ENCODE measurements at places on chromosomes 7 and 10.

DNA sequence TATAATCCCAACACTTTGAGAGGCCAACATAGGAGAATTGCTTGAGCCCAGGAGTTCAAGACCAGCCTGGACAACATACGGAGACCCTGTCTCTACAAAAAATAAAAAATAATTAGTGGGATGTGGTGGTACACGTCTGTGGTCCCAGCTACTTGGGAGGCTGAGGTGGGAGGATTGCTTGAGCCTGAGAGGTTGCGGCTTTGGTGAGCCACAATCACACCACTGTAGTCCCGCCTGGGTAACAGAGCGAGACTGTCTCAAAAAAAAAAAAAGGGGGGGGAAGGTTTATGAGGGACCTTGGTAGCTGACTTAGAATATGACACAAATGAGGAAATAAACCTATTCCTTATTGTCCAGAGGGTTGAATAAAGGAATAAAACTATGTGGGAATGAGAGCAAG lies 30.8 kb downstream of the SCD start:
- no peaks in the 10 kb centered on the region for H3K27me3 ChIP-seq
- no peak for DNase-seq
- H3K4me1 ChIP-seq = peaks cover 9% of the 10 kb centered on the region

GRCh38 chr10:122279725-122280141 lies 8.6 kb downstream of the BTBD16 start:
- H3K36me3 ChIP-seq = no peaks in the 10 kb centered on the region
- no peaks in the 10 kb centered on the region for H3K4me1 ChIP-seq
- H3K4me3 ChIP-seq = no peak overlapping the region
- no peaks in the 10 kb centered on the region for H3K27me3 ChIP-seq
- DNase-seq = no peak

- H3K4me3 ChIP-seq = no peak overlapping the region
- no peak for DNase-seq
- no peaks in the 10 kb centered on the region for H3K4me1 ChIP-seq
- H3K36me3 ChIP-seq = no peaks in the 10 kb centered on the region
These were observed 15.3 kb downstream of the IGF2BP3 start for GRCh38 chr7:23454881-23455526.

GRCh38 chr10:50788951-50789945 lies 49.5 kb downstream of the ASAH2B start:
- no peaks in the 10 kb centered on the region for H3K27me3 ChIP-seq
- no peak overlapping the region for H3K4me3 ChIP-seq
- no peak overlapping the region for H3K27ac ChIP-seq
- no peaks in the 10 kb centered on the region for H3K4me1 ChIP-seq

GRCh38 chr10:89702121-89702480 lies 711 bp downstream of the KIF20B start:
- DNase-seq = no peak
- peaks cover 3% of the 10 kb centered on the region for H3K4me1 ChIP-seq
- H3K27ac ChIP-seq = no peak overlapping the region
- peak overlapping the region; percentile 73 for H3K4me3 ChIP-seq
- H3K36me3 ChIP-seq = no peaks in the 10 kb centered on the region

DNA sequence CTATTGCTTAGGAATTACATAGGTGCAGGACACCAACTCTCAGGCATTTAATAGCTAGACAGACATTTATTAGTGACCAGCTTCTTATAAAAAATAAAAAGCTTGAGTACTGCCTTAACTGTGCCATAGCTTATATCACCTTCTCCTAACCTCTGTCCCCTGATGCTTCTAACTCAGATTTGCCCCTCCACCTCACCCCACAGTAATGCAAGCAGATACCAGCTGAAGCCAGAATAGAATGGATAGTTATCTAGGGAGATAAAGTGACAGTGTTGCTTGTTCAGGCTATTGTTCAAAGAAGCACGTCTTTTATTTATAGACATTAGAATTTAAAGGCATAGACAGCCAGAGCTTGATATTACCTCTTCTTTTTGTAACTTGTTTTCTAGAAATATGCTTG lies 99.6 kb upstream of the GLCCI1 start:
- H3K27me3 ChIP-seq = no peaks in the 10 kb centered on the region
- no peaks in the 10 kb centered on the region for H3K4me1 ChIP-seq
- H3K4me3 ChIP-seq = no peak overlapping the region
- no peak for DNase-seq

- H3K27me3 ChIP-seq = no peaks in the 10 kb centered on the region
- no peaks in the 10 kb centered on the region for H3K36me3 ChIP-seq
- H3K4me3 ChIP-seq = no peak overlapping the region
- no peak for DNase-seq
- no peak overlapping the region for H3K27ac ChIP-seq
These were observed 181.4 kb upstream of the ETV1 start for GRCh38 chr7:14170872-14171271.

GRCh38 chr10:22230158-22230833 lies 12.5 kb upstream of the EBLN1 start:
- H3K27ac ChIP-seq = peak overlapping the region; percentile 97
- H3K27me3 ChIP-seq = no peaks in the 10 kb centered on the region
- no peak for DNase-seq
- no peaks in the 10 kb centered on the region for H3K36me3 ChIP-seq

DNA sequence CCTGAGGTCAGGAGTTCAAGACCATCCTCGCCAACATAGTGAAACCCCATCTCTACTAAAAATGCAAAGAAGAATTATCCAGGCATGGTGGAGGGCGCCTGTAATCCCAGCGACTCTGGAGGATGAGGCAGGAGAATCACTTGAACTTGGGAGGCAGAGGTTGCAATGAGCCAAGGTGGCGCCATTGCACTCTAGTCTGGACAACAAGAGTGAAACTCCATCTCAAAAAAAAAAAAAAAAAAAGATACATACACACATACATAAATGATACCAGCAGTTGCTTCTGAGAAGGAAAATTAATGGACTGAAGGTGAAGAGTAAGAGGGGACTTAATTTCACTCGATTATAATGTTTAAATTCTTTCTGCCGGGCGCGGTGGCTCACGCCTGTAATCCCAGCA lies 40.2 kb upstream of the PAX2 start:
- H3K36me3 ChIP-seq = no peaks in the 10 kb centered on the region
- H3K4me3 ChIP-seq = no peak overlapping the region
- H3K27me3 ChIP-seq = no peaks in the 10 kb centered on the region
- no peak overlapping the region for H3K27ac ChIP-seq

GRCh38 chr7:112459645-112460044 lies 9.4 kb downstream of the IFRD1 start:
- no peak for DNase-seq
- H3K4me1 ChIP-seq = peaks cover 4% of the 10 kb centered on the region
- H3K27me3 ChIP-seq = no peaks in the 10 kb centered on the region
- no peak overlapping the region for H3K27ac ChIP-seq

DNA sequence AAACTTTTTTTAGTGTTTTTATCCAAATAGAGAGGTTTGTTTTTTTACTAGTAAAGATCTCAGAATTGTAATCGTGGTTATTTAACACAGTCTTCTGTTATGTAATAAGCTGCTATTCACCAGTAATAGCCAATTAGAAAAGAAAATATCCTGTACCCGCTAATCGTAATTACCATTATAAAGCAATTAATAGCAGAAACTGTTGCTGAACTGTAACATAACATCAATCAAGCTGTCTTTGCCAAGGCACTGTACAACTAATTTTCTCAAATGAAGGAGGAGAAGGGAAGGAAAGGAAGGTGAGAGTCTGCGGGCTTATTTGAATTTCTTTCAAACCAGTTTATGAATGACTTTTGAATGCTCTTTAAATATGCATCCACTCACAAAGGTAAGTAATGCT lies 9.3 kb downstream of the ZNF277 start:
- DNase-seq = no peak
- H3K27ac ChIP-seq = no peak overlapping the region
- no peaks in the 10 kb centered on the region for H3K27me3 ChIP-seq

GRCh38 chr7:2162959-2163358 lies 69.8 kb downstream of the MAD1L1 start:
- no peaks in the 10 kb centered on the region for H3K27me3 ChIP-seq
- H3K27ac ChIP-seq = no peak overlapping the region
- H3K36me3 ChIP-seq = no peaks in the 10 kb centered on the region
- no peak overlapping the region for H3K4me3 ChIP-seq
- no peaks in the 10 kb centered on the region for H3K4me1 ChIP-seq

- no peaks in the 10 kb centered on the region for H3K36me3 ChIP-seq
- peak; percentile 78 for DNase-seq
- H3K4me1 ChIP-seq = peaks cover 11% of the 10 kb centered on the region
- peak within 1 kb of the TSS; percentile 66 for H3K27ac ChIP-seq
- no peaks in the 10 kb centered on the region for H3K27me3 ChIP-seq
These were observed at the start of gene AFAP1L2 for GRCh38 chr10:114404171-114405010. TSS of gene AFAP1L2 (minus strand) at chr10:114404502. CDS start at chr10:114404455, 47 bp downstream.

- no peak overlapping the region for H3K4me3 ChIP-seq
- H3K36me3 ChIP-seq = no peaks in the 10 kb centered on the region
- no peaks in the 10 kb centered on the region for H3K27me3 ChIP-seq
- DNase-seq = no peak
- H3K4me1 ChIP-seq = no peaks in the 10 kb centered on the region
These were observed 246.6 kb downstream of the XPNPEP1 start for GRCh38 chr10:109676703-109677102.

DNA sequence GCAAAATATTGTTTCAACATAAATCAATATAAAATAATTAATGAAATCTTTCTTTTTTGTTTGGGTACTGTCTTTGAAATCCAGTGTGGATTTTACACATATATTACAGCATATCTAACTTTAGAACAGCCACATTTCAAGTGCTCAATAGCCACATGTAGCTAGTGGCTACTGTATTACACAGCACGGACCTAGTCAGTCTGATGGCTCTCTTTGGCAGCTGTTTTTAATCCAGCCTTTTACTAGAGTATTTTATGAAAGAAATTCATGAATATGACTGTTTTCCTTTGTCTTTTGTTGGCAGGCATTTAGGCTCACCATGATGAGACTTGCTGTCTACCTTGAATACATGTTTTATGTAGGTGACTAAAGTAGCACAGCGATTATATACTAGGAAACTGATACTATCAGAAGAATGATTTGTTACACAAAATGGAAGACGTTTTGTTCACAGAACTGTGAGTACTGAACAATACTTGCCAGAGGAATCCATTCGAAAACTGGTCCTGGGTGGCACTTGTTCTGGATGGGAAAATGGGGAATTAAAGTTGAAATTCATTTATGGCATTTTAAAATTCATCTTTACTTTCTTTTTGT lies 386.7 kb downstream of the PHTF2 start:
- DNase-seq = no peak
- no peaks in the 10 kb centered on the region for H3K27me3 ChIP-seq
- H3K27ac ChIP-seq = no peak overlapping the region
- H3K4me1 ChIP-seq = no peaks in the 10 kb centered on the region

- no peaks in the 10 kb centered on the region for H3K27me3 ChIP-seq
- H3K4me1 ChIP-seq = no peaks in the 10 kb centered on the region
- no peak overlapping the region for H3K27ac ChIP-seq
- H3K4me3 ChIP-seq = no peak overlapping the region
- no peaks in the 10 kb centered on the region for H3K36me3 ChIP-seq
These were observed 69.9 kb upstream of the MYL10 start for GRCh38 chr7:101698964-101699363.

- no peaks in the 10 kb centered on the region for H3K27me3 ChIP-seq
- no peaks in the 10 kb centered on the region for H3K36me3 ChIP-seq
- H3K27ac ChIP-seq = no peak overlapping the region
- peaks cover 5% of the 10 kb centered on the region for H3K4me1 ChIP-seq
These were observed 8.5 kb downstream of the UNC5B start for GRCh38 chr10:71220689-71221540.

DNA sequence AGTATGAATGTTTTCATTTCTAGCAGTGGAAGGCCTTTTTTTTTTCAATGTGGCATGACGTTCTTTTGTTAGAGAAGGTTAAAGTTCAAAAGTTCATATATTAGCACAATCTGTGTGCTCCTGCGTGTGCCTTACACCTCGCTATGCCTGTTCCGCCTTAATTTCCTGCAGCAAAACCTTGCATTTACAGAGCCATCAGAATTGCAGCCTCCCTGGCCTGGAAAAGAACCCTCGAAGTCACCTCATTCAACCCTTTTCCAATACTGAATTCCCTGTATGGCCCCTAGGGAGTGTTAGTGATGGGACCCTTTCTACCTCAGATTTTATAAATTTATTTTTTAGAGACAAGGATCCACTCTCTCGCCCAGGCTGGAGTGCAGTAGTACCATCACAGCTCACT lies 103.5 kb upstream of the ZNF438 start:
- no peak overlapping the region for H3K4me3 ChIP-seq
- peaks cover 5% of the 10 kb centered on the region for H3K4me1 ChIP-seq
- no peak overlapping the region for H3K27ac ChIP-seq
- no peak for DNase-seq
- H3K36me3 ChIP-seq = no peaks in the 10 kb centered on the region

DNA sequence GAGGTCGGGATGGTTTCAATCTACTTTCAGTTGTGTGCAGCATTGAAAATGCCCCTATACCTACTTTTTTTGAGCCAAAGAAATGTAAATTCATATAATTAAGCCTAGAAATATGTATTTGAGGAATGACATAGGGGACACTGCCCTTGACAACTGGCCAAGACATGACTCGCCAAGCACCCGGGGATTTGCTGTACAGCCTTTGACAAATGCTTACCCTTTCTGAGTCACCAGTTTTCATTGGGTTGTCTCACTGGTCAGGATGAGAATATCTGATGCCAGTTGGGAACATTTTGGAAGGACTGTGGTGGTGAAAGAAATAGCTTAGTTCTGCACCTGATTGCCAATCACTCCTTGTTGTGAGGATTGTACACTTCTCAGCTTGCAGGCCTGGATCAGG lies 166.8 kb upstream of the HABP2 start:
- no peaks in the 10 kb centered on the region for H3K27me3 ChIP-seq
- H3K27ac ChIP-seq = no peak overlapping the region
- H3K4me1 ChIP-seq = peaks cover 8% of the 10 kb centered on the region
- H3K36me3 ChIP-seq = no peaks in the 10 kb centered on the region
- no peak for DNase-seq

- H3K27me3 ChIP-seq = no peaks in the 10 kb centered on the region
- no peak overlapping the region for H3K27ac ChIP-seq
- H3K36me3 ChIP-seq = no peaks in the 10 kb centered on the region
- no peak for DNase-seq
These were observed 9.2 kb upstream of the FOXP2 start for GRCh38 chr7:114405427-114405826.

DNA sequence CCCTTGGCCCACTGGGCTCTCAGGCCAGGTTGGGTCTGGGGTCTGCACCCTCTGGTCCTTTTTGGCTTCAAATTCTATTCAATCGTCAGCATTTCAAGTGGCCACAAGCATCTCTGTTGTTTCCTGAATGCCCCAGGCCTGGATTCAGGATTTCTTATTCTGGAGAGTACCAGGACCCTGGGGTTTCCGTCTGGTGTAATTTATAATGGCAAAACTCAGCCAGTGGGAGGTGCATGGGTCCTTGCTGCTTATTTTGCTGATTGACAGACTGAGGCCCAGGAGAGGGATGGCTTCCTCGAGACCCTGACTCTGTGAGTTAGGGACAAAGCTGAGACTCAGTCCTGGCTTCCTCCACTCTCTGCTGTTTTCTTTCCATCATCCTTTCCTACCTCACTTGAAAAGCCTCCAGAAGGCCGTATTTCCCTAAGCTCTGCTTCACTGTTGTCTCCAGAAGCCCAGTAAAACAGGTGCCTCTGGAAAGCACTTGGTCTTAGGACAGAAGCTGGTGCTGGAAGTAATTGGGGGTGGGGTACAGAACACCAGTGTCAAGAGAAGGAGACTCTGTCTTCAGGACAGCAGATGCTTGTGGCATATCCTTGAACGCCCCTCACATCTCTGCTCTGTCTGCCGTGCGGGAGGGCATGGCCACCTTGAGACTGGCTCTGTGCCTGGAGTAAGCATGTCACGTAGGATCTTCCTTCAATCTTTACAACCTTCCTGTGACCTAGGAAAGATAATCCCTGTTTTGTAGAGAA lies 39.4 kb upstream of the SH2D4B start:
- H3K27ac ChIP-seq = peak overlapping the region; percentile 79
- peaks cover 52% of the 10 kb centered on the region for H3K4me1 ChIP-seq
- no peak overlapping the region for H3K4me3 ChIP-seq
- H3K36me3 ChIP-seq = no peaks in the 10 kb centered on the region
- H3K27me3 ChIP-seq = no peaks in the 10 kb centered on the region
